ENCODE measurements at places on chromosomes 11 and 22.
A peak's percentile ranks its signal among the peaks of the same experiment; 100 is the strongest.

DNA sequence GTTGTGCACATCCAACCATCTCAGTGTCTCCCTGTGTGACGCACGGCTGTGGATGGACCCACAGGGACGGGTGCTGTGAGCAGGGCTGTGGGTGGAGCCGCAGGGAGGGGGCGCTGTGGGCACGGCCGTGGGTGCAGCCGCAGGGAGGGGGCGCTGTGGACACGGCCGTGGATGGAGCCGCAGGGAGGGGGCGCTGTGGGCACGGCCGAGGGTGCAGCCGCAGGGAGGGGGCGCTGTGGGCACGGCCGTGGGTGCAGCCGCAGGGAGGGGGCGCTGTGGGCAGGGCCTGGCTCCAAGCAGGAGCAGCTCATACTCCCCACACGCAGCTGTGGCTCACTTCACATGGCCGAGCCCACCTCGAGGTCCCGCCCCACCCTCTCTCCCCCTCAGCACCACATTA lies 6.0 kb upstream of the MAPK11 start:
- DNase-seq: no peak

GRCh38 chr22:44574057-44574639 lies 76.1 kb upstream of the RTL6 start:
- DNase-seq: no peak

GRCh38 chr11:27410272-27410671 lies 47.3 kb upstream of the CCDC34 start:
- no peak for DNase-seq

DNA sequence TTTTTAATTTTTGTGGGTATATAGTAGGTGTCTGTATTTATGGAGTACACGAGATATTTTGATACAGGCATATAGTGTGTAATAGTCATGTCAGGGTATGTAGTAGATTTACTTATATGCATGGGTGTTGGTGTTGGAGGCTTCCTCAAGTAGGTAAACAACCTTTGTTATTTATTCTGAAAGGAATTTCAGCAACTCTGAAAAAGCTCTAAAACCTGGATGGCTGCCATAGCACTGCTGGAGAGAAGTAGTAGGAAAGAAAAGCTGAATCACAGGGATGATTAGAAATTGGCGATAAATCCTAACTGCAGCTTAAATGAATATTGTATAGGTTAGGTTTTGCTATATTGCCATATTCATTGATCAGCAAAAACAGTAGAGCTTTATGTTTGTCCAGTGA lies 44.4 kb upstream of the ST14 start:
- DNase-seq: no peak

DNA sequence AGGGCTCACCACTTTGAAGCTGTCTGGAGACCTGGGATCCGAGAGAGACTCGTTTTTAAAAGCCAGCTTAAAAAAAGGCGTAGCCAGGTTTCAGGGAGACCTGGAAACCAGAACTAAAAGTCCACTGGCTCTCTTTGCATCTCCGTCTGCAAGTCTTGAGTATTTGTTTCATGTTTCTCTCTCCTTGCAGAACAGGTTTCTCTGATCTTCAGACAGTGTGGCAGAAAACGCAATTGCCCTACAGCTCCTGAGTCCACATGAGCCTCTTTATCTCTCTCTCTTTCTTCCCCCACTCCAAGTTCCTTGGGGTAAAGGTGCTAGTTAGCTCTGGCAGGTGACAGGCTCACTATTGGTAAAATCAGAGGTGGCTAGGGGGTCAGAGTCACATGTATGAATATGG lies 67.0 kb upstream of the AMPD3 start:
- no peak for DNase-seq

- DNase-seq: no peak
These were observed 4.9 kb upstream of the CCDC34 start for GRCh38 chr11:27367881-27368280.

DNA sequence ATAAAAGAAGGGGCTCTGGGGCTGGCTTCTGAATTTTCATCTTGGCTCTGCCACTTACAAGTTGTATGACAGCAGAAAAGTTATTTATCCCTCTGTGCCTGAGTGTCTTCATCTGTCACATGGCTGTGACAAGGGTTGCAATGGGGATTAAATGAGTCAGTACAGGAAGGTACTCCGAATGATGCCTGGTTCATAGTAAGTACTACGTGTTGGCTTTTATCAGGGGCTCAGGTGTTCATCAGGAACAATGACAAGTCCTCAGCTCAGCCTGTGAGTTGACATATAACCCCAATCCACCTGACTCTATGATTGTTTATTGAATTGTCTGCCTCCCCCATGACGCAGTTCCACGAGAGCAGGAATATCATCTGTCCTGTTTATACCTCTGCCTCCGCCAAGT lies 45.7 kb downstream of the PAMR1 start:
- DNase-seq: no peak

DNA sequence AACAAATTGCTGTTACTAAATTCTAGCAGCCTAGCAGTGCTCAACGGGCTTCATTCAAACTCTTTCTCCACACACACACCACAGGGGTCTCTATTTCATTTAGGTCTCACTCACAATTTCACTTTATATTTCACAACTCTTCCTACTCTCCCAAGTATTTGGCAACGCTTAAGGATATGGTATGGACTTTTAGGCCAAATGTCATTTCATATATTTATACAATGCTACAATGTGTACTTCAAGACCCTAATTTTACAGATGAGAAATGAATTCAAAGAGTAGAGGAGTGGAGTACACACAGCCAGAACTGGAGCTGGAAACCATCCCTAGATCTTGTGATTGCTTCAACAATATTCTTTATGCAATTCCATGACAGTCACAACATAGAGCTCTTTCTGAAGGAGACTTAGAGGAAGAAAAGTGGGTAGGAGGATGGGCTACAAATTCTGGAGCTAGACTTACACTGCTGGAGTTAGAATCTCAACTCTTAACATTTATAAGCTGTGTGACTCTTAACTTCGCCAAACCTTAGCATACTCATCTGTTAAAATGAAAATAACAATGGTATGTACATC lies 2.5 kb upstream of the MS4A13 start:
- no peak for DNase-seq

GRCh38 chr22:25900390-25900789 lies 158.4 kb downstream of the MYO18B start:
- DNase-seq: no peak

- no peak for DNase-seq
These were observed 233.0 kb downstream of the FAM76B start for GRCh38 chr11:95556342-95557163.

DNA sequence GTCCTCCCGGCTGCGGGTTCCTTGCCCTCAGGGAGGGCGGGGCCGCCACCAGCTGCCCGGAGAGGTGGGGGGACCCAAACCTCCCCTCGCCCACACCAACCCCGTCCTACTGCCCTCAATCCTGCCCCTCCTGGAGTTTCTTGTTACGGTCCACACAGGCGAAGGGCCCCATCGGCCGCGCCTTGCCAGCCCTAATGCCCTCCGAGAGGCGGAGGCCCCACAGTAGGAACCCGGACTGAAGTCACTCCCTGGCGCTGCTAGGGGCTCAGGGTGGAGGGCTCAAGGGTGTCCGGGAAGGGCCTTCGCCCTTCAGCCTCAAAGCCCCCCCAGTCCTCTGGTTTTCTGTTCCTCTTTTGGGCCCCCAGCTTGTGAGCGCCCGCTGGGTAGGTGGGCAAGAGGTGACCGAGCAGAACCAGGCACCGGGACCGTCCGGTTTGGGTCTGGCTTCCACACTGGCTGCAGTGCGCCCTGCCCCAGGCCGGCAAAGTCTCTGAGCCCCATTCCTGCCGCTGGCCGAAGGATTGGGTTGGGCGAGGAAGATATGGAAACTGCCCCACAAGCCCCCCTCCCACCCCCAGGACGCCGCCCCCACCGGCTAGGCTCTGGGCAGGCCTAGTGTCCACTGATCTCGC lies 24.5 kb downstream of the DUSP8 start:
- DNase-seq: no peak

DNA sequence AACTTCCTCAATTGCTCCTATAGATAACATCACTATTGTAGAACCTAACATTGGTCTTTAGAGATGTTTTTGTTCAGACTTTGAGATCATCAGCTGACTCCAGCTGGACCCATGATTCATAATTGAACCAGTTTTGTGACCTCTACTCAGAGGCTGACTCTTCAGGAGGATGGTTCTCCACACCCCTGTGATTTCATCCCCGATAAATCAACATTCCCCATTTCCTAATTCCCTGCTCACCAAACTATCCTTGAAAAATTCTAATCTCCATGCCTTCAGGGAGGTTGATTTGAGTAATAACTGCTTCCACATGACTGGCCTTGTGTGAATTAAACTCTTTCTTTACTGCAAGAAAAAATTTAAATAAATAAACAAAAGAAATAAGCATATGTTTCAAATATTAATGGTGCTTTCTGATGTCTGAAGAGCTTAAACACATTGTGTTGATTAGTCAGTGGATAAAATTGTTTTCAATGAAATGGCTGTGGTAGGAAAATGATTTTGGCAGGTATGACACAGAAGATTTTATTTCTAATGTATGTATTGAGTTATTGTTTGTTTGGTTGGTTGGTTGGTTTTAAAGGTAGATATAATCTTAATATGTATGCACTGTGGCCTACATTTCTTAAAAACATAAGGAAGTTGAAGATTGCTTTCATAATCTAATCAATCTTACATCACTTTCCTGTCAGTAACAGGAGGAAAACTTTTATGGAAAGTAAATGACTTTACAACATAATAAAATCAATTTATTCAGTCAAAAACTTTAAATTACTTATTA lies 427.9 kb upstream of the CCDC179 start:
- DNase-seq: no peak

GRCh38 chr11:116702772-116703385 lies 69.9 kb downstream of the BUD13 start:
- no peak for DNase-seq

- peak; percentile 63 for DNase-seq
These were observed 65.2 kb downstream of the PDE2A start for GRCh38 chr11:72609045-72609444.

DNA sequence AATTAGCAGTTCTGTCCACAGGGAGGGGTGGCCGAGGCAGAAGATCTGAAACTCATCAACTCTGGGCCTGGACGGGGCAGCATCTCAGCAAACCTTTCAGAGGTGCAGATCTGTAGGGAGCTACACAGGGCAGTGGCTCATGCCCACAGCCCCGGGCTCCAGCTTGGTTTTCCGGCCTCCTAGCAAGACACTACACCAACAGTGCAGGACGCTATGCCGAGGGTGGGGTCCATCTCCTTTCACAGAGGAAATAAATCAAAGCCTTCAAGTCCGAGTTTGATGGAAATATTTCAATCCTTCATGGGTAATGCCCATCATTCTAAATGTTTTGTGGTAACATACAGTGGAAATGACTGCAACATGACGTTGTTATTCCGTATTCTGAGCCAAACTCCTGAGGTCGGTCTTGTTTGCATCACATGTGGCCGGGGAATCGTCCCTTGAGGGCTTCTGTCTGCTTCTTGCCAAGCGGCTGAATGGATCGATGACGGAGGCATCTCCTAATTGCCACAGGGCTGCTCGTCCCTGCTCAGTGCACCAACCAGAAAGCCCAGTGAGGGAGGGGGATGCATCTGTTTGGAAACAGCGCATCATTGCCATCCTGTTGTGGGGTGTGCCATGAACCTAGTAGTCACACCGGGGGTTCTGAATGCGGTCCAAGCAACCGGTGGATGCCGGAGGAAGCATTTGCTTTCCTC lies 30.0 kb downstream of the LINC01488 start:
- no peak for DNase-seq

DNA sequence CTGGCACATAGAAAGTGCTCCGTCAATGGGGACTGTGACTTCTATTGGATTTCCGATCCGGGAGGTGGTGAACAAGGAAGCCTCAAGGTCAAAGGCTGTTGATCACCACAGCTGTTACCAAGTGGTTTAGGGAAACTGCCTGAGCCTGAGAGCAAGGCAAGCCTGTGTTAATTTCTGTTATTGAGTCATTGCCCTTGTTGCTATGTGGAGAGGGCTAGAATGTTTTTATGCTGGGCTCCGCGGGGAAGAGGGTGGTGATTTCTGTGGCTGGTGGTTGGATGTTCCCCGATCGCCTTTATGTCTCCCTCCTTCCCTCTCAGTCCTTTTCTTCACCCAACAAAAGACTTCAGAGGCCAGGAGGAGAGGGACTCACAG lies 108.5 kb upstream of the ALX4 start:
- DNase-seq: no peak

GRCh38 chr11:12989428-12990161 lies 19.5 kb upstream of the RASSF10 start:
- no peak for DNase-seq

DNA sequence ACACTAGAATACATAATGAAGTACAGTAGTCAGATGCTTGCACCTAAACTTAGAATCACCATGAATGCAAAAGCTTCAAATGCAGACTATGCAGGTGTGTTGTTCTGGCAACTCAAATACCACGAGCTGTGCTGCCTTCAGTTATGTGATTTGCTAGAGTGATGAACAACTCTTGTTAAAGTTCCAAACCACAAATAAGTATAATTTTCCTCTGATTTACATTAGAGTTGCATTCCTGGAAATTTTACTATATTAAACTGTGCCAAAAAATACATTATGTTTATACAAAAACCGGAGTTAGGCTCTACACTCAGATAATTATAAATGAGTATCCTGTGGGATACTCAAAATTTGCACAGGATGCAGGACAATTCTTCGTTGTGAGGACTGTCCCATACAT lies 3.0 kb downstream of the TMEM218 start:
- no peak for DNase-seq

DNA sequence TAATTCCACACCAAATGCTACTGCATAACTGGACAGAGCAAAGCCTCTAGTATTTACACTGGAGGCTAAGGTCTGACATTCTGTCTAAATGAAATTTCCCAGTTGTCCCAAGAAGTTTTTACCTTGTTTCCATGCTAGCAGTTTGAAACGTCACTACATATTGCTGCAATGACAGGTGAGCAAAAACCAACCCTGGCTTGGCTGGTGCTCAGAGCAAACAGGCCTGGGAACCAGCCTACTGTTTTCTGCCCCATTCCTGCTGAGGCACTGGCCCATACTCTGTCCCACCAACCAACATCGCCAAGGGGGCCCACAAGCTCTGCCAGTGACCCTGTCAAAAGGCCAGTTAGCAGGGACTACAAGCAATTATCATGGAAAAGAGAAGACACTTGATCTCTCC lies 131.1 kb downstream of the MPPED2 start:
- DNase-seq: no peak

DNA sequence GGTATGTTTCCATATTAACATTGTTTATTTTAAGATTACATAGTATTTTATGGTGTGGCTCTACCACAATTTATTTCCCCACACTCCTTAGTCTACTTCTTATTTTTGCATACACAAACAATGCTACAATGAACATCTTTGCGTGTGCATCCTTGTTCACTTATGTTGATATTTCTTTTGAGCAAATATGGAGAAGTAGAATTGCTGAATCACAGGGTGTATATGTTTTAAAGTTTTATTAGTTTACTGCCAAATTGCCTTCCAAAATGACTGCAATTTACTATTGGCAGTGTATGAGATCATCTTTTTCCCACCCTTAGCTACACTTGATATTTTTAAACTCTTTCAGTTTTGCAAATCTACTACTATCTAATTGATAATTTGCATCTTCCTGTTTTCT lies 38.7 kb upstream of the FAR1 start:
- no peak for DNase-seq
